HT-29 (cell line): ENCODE measurements at places on chromosomes 1 and 21.

DNA sequence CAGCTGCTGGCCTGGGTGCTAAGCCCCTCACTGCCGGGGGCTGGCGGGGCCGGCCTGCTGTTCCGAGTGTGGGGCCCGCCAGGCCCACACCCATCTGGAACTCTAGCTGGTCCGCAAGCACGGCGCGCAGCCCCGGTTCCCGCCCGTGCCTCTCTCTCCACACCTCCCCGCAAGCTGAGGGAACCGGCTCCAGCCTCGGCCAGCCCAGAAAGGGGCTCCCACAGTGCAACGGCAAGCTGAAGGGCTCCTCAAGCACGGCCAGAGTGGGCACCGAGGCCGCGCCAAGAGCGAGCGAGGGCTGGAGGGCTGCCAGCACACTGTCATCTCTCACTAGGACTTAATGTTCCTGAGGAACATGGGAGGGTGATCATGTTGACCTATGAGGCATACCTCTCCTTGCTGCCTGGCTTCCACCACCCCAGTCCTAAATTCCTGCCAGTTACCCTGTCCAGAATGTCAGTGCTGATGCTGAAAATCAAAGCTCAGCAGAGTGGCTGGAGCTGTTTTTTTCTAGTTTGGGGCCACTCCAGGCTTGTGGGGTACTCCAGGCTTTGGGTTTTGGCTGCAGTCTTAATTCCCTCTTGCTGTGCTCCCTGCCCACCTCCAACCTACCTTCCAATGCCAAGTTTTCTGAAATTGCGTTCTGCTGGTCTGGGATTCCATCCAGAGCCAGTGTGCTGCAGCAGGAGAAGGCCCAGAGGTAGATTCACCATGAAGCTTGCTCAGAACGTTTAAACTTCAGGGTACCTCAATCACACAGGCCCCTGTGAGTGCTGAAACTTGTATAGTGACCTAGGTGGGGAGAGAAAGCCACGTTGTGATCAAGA is 44.2 kb upstream of the LPGAT1 start:
- DNase-seq: no peak

DNA sequence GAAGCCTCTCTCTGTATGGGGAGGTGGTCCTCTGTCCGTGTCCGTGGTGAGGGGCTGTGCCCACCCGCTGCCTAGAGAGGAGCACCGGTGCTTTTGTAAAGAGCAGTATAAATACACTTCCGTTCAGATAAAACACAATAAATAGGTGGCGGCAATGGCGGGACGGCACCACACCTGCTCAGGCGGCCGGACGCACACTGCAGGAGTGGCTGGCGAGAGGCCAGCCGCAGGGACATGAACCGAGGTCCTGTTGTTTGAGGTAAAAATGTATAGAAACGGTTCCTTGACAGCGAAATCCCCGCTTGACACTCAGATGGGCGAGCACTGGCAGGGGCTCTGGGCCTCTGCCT is 40.8 kb downstream of the KRTAP10-1 start:
- no peak for DNase-seq

GRCh38 chr1:117231748-117232373 is 21.1 kb upstream of the VTCN1 start:
- DNase-seq: no peak

- no peak for DNase-seq
These were observed 14.1 kb upstream of the PADI4 start for GRCh38 chr1:17293681-17294425.

DNA sequence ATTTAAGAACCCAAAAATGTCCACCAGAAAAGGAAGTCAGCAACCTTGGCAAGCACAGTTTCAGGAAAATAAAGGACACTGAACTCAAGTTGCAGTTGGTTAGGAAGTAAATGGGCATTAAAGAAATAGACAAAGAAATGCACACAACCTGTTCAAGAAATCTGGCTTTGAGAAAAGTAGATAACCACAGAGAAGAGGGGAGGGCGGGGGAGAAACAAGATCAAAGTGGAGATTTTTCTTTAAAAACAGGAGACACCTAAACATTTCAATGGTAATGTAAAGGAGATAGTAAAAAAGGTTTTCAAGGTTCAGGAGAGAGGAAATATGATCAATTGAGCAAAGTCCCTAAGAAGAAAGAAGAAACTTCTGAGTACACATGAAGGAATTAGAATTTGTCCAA is 29.1 kb downstream of the SYDE2 start:
- no peak for DNase-seq

DNA sequence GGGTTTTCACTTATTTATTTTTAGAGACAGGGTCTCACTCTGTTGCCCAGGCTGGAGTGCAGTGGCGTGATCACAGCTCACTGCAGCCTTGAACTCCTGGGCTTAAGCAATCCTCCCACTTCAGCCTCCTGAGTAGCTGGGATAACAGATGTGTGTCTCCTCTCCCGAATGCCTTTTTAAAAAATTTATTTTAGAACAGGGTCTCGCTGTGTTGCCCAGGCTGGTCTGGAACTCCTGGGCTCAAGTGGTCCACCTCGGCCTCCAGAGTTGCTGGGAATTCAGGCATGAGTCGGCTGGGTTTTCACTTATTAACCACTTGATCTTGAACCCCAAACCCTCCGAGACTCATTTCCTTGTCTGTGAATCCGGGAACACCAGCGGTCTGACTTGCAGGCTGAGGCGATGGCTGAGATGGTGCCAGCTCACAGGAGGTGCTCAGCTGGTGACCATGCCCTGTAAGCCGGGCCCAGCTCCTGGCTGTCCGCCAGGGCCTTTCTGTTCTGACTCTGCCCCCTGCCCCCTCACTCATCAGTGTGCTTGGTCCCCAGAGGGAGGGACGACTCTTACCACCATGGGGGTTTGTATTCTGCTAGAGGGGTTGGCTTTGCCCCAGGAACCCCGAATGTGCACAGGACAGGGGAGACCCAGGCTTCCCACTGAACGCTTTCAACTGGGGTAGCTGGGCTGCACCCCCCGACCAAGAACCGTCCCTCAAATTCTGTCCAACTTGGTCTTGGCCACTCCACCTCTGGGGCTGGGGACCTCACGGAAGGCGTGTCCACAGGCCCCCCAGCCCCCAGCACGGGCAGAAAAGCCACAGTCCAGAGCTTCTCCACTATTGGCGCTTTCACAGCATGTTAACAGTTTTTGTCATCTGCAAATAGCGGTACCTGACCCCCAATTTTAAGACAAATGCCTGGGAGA is 22.5 kb downstream of the MMEL1 start:
- no peak for DNase-seq
